ENCODE measurements at places on chromosomes 2 and 18.

- no peak for DNase-seq
Observed at GRCh38 chr18:31261792-31262582, 56.0 kb upstream of the DSG1 start.

GRCh38 chr2:84940088-84940470 is 30.9 kb upstream of the KCMF1 start:
- no peak for DNase-seq

GRCh38 chr2:71126957-71127356 is 3.1 kb downstream of the MCEE start:
- no peak for DNase-seq

GRCh38 chr18:73831688-73832087 is 315.9 kb downstream of the FBXO15 start:
- DNase-seq, result no peak

GRCh38 chr2:207143215-207144172 is 22.3 kb downstream of the KLF7 start:
- no peak for DNase-seq

DNA sequence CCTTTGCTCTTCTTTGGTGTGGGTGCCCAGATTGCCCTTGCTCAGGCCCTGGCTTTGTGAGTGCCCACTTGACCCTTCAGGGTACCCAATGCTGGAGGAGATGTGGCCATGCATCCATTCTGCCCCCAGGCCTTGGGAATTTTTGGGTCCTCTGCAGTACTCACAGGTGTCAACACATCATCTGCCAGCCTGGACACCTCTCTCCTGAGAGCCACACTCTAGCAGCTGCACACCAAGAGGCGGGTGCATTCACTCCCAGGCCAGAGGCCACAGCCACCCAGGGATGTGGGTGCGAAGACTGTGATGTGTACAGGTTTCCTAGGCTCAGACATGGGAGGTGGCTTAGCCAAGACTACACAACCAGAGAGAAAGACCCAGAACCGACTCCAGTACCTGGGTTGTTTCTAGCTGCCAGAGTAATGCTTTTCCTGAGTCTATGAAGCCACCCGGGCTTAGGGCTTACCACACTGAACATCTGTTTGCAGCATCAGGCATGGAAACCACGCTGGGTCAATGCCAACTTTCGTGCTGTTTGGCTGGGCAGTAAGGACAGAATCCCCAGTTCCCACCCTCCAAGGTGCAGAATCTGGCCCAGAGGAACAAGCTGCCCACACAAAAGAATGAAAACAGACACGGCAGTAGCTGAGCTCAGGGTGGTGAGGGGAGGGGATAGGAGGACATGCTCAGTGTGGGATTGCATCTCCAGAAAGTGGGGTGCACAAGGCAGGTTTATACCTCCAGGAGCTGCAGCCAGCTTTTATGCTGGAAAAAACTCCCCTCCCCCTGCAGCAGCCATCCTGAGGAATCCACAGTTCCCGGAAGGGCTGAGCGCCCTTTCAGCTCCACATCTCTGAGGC is 40.1 kb downstream of the KCNF1 start:
- no peak for DNase-seq

DNA sequence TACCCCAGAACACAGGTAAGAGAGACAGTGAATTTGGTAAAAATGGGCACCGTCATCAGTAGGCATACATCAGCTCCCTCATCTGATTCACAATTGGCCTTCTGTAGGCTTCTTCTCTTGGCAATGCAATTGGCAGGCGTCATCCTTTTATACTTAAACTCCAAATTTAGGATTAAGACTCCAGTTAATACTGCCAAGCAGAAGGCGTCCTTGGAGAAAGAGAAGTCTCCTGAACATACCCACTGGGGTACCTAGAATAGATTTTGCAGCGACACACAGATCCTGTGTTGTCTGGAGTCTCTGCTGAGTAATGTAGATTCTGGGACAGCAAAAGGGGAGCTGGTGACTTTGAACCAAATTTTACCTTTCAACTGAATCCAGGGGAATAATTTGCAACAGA is 592 bp upstream of the METAP1D start:
- DNase-seq, result no peak

GRCh38 chr2:238573065-238573778 is 146.5 kb downstream of the ASB1 start:
- DNase-seq, result peak; percentile 38

- no peak for DNase-seq
Observed at GRCh38 chr2:12733846-12734245, 17.1 kb downstream of the TRIB2 start.

- DNase-seq, result no peak
Observed at GRCh38 chr18:9103376-9103873, 926 bp downstream of the NDUFV2 start.

GRCh38 chr2:68287580-68288441 is 31.9 kb downstream of the CNRIP1 start:
- DNase-seq, result no peak

DNA sequence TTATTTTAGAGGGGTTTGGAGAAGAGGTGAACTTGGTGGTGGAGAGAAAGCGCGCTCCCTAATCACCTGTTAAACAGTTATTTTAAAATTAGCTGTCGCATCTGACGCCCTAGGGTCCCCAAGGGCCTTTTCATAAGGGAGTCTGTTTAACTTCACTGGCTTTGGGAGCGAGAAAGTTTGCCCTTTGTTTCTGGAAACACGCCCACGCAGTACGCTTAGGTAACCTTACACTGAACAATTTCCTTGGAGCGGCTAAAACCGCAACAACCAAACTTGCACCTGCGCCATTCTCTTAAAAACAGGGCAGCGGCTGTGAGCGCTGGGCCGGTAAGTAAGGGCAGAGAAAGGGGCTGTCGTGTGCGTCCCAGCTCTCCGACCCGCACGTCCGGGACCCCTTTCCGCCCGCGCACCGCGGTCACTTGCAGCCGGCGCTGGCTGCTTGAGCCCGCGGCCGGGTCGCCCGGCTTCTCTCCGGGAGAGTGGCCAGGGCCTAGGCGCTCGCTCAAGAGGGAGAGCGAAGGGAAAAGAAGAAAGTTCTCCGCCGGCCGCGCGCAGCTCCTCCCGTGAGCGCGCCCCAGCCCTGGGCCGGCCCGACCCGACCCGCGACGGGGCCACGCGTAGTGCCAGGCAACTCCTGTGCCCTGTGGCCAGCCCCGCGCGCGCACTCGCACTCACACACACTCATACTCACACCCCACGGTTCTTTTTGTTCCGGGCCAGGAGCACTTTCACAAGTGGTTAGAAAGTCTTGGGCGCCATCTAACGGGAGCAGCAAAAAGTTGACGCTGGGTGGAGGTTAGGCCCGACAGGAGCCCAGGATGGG is 19.2 kb downstream of the POU3F3 start:
- DNase-seq, result no peak

- DNase-seq, result no peak
Observed at GRCh38 chr2:196144513-196145126, 26.8 kb downstream of the STK17B start.

DNA sequence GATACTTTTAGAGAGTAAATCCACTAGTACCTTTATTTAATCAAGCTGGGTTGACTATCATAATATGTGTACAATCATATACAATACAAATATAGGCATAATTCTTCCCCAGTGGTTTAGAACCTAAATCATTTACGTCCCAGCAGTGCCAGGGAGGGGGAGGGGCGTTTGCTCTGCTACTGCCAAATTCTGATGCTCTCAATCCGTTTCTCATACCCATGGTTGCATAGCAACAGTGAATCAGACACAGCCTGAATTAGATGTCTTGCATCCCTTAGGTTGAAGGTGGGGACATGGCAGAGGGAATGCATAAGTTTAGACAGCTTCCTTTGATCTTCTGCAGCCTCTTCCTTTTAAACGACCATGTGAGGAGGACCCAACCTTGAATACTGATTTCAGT is 135.4 kb downstream of the ABCA12 start:
- DNase-seq, result no peak

GRCh38 chr18:13418013-13418710 is 199.6 kb downstream of the LDLRAD4 start:
- DNase-seq, result no peak

All from RWPE2 (cell line).